ENCODE measurements at places on chromosomes 16 and 17.

GRCh38 chr16:27430923-27431484 is 29.0 kb downstream of the IL21R start:
- DNase-seq, result no peak

DNA sequence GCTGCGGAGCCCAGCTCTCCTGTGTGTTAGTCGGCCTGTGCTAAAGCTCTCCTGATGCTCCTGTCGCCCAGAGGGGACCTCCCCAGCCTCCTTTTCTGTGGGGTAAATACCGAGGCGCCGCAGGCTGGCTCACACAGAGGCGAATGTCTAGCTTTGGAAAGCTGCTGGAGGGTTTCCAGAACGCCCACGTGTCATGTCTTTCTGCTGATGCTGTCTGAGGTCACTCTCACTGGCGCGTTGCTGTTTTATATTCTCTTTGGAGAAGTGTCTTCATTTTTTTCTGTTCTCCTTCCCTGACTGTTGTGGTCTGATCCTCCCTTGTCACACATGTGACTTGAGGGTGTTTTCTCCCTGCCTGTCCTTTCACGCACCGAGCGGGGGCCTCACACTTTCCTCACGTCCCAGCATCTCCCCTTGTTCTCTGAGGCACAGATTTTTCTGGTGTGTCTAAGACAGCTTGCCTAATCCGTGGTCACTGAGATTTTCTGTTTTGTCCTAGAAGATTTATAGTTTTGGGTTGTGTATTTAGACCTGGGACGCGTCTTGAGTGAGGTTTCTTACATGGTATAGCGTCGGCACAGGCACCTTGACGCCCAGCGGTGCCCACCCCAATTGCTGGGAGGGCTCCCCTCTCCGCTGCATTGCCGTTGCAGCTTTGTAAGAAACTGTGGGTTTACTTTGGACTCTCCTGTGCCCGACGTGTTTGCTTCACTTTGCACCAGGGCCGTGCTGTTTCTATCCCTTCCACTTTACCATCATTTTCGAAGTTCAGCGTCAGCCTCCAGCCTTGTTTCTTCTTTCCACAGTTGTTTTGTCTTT is 92.1 kb upstream of the ZNF750 start:
- no peak for DNase-seq

DNA sequence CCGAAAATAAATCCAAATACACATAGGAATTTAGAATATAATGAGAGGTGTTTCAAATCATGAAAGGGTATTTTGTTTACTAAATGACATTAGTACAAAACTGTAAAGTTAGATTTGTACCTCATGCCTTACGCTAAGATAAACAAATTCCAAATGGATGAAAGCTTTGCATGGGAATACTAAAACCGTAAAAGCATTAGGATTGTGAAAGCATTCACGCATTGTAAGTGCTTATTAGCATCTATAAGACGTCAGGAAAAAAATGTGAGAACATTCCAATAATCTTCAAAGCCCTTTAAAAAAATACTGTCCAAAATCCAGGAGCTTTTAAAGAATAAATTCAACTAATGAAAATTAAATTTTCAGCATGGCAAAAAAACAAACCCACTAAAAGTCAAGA is 24.8 kb upstream of the ALOX15 start:
- DNase-seq, result no peak

DNA sequence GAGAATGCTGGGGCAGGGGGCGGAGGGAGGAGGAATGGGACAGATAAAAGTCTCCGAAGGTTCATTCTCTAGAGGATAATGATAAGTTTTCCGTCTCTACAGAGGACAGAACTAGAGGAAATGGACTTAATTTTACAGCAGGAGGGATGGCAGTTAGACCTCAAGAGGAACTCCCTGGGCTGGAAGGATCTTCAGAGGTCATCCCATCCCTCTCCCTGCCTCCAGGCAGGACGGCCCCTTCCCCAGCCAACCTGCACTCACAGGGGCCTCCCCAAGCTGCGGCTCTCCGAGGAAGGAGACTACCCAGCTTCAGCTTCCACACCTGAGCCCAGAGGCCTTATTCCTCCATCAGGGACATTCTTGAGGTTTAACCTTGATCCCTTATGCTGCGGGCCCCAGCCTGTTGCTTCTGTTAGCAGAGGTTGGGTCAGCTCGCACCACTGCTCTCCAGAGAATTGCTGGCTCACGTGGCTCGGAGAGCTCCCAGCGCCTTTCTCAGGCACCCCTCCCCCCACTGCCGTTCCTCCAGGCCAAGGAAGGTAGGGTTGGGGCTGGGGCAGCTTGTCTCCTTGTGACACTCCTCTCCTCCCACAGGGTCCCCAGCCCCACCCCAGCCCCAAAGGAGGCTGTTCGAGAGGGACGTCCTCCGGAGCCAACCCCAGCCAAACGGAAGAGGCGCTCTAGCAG is 8.5 kb downstream of the ELOB start:
- DNase-seq, result no peak

- DNase-seq, result peak; percentile 39
These were observed 38.1 kb downstream of the MRPS23 start for GRCh38 chr17:57811638-57812280.
